ENCODE measurements at places on chromosomes 3 and 15. TPM values are rescaled to one million over a fixed set of nuclear protein-coding genes. Genes with fewer than 3 reads are reported as not detected.

Gene ERICH6
- total RNA-seq: not detected

Gene CCDC33
- not detected for total RNA-seq

Gene GAP43
- total RNA-seq: 0.14 TPM

Gene HESX1
- 0.65 TPM for total RNA-seq

Gene ZIC4
- total RNA-seq: not detected

Gene SLC30A4
- total RNA-seq: 9.5 TPM

Gene SLC6A6
- total RNA-seq: 3.1 TPM

Gene GALNT15
- 20.2 TPM for total RNA-seq

Gene FILIP1L
- 74.7 TPM for total RNA-seq

Gene CCR3
- not detected for total RNA-seq

Gene PYGO1
- 8.6 TPM for total RNA-seq

Gene APBA2
- total RNA-seq: 5.2 TPM

Gene ABI3BP
- 1.3 TPM for total RNA-seq

Gene CDCP1
- 5.6 TPM for total RNA-seq

Gene PARP6
- total RNA-seq: 10.2 TPM

Gene SCAANT1
- total RNA-seq: not detected

Gene CEP19
- total RNA-seq: 4.3 TPM

Gene TMEM108
- total RNA-seq: not detected

Gene SERPINI2
- not detected for total RNA-seq

Gene SNTN
- not detected for total RNA-seq

Gene ARL14
- total RNA-seq: not detected

Gene SEMA3F
- 0.92 TPM for total RNA-seq

Gene APOD
- 0.43 TPM for total RNA-seq

All from smooth muscle cell of bladder (primary cell).